Activated T-cell treated with anti-CD3 and anti-CD28 coated beads, Interleukin-2, amount 50 U/mL, for 24 hours (primary cell): ENCODE measurements at places on chromosomes 6 and 20.

DNA sequence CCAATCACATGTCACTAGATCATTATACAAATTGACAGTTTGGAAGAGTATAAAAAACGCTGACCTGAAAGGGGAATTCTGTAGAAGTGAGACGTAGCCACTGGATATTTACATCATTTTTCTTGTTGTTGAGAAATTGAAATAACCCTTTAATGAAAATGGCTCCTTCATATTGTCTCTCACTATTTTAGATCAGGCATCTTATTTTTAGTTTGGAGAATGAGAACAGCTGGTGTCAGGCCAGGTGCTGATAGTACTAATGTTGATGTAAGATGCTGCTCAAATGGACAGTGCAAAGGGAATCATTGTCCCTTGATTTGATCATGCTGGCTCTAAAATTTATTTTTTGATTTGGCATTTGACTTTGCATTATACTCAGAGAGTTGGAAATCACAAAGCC is 17.4 kb downstream of the NKAIN2 start:
- DNase-seq, result no peak

DNA sequence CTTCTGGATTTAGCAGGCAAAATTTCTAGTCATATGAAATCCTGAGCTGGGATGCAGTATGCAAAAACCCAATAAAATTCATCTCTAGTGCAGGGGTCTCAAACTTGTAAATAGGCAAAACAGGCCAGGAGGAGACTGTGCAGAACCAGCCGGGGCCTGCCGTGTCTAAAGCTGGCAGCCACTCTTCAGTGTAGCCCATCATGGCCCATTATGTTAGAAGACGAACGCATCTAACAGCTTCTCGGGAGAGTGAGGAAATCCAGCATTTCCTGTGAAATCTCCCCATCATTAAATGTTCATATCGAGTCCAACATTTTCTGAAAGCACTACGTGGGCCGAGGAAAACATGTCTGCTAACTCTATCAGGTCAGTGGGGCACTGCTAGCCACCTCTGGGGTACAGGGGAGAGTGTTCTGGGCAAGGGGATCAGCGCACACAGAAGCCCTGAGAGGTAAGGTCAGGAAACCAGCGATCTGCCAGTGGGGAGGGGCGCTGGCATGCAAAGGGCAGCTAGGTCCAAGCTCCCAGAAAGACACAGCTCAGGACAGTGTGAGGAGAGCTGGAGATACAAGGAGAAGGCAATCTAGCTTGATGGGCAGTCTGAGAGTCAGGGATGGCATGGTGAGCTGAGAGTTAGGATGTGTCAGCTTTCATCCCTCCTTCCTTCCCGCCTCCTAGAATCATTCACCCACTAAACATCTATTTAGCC is 144.2 kb downstream of the PREX1 start:
- DNase-seq, result no peak

DNA sequence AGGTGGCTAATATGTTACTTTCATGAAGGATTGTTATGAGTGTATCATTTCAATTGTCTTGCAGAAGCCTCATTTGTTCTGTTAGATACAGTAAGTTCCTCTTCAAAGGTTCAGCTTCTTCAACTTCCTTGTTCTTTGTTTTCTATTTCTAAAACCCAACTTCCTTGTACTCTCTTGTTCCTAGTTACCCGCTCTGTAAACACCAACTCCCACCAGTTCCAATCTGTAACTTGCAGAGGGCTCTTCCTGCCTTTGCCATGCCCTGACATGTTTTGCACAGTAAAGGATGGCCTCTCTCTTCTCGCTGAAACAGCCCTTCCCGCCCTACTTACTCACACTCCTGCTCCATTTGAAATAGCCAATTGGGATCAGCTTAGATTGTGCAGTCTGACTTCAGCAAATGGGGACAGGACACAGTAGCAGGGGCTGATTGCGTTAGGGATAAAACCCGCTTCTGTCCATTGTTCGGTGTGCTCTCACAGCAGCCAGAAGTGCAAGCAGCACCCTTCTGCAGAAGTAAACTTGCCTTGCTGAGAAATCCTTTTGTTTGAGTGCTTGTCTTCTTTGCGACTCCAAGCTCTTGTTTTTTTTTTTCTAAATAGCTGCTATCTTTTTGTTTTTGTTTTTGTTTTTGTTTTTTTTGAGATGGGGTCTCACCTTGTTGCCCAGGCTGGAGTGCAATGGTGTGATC is 45.9 kb upstream of the POU5F1 start:
- no peak for DNase-seq

- no peak for DNase-seq
These were observed 27.0 kb downstream of the TMEM14A start for GRCh38 chr6:52697903-52698302.

DNA sequence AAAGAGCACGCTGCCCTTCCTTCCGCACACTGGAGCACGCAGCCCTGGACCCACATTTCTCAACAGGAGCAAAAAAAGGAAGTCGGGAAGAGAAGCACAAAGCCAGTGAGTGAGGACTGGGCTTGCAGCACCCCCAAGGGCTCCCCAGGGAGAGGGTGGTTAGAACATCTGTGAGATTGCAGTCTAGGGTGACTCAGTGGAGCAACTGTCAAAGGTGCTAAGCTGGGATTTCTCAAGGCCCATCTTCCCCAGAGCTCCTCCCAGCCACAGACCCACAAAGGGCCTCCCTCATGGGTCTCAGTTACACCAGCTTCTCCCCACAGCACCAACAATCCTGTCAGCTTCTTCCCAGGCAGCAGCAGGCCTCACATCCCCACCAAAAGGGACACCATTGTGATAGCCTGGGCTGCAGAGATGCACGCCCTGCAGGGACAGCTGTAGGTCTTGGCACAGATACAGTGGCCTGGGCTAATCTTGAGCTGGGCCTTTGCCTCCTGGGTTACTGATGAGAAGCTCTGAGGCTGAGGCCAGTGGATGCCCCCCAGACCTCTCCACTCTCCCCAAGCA is 39.6 kb upstream of the CD93 start:
- DNase-seq, result no peak

- DNase-seq, result no peak
These were observed 47.9 kb downstream of the TIAM2 start for GRCh38 chr6:155042983-155043382.

DNA sequence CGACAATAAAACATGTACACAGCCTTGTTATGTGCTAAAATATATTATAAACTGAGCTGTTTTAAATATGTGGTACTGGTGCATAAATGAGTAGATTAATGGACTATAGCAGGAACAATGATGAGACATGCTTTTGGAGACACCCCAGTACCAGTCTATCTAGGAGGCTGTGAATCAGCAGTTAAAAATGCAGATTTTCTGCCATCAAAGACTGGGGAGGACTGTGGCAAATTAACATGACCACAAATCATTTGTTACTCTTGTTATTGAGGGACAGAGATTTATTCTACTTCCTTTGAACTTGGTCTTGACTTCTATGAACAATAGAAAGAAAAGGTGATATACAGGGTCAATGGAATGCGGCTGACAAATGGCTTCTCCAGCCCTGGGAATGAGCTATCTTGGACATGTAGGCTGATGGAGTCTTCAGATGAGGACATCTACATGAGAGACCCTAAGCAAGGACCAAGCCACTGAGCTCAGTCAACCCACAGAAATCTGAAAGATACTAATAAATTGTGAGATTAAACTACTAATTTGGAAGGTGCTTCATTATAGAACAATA is 551.7 kb upstream of the GJE1 start:
- no peak for DNase-seq

GRCh38 chr6:127794405-127794804 is 106.5 kb downstream of the THEMIS start:
- no peak for DNase-seq

DNA sequence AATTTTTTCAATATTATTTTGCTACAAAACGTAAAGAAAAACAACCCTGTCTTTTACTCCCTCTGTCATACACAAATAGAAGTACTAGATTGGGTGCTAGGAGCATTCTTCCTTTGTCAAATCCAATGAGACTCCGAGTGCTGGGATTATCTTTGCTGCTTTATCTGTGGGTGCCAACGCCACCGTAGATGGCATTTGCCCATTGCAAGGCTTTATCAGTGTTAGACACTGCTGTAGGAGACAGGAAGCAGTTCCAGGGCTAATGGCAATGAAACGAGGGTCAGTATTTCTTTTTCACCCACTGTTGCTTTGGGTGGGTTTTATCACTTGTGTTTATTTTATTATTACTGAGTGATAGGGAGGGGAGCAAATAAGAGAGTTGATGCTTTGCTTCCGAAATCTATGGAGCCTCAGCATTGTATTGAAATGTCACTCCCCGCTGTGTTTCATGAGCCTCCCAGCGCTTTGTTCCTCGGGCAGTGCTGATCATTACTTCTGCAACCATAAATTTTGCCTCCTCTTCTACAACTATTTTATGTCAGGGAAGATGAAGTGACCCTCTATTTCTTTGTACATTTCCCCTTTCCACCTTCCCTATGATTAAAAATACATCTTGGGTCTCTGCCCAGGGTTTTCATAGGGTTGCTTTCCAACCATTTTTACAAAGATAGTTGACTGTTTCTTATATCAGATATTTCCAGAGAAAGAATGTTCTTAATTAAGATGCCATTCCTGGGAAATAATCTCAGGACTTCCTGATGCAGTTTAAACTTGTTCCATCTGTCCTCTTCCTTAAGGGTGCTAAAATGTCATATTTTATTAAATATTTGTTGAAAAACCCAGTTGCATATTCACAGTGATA is 86.7 kb upstream of the LAMP5 start:
- DNase-seq, result no peak
